GM03348 (cell line): ENCODE measurements at places on chromosomes 7 and 10.

DNA sequence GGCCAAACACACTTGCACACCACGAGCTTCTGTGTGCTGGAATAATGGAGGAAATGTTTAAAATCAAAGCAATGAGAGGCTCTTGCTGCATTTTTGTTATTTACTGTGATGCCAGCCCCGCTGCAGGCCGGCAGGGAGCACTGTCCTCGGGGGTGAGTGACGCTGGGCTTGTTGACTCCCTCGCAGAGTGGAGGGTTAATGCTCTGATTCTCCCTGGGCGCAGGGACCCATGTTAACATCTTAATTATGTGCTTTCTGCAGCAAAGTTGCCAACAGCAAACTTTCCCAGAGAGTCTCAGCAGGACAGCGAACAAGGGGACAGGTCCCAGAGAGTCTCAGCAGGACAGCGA, 22.9 kb downstream of the SCART1 start:
- DNase-seq: no peak

GRCh38 chr10:13346283-13347042, 1.6 kb downstream of the SEPHS1 start:
- peak; percentile 53 for DNase-seq

DNA sequence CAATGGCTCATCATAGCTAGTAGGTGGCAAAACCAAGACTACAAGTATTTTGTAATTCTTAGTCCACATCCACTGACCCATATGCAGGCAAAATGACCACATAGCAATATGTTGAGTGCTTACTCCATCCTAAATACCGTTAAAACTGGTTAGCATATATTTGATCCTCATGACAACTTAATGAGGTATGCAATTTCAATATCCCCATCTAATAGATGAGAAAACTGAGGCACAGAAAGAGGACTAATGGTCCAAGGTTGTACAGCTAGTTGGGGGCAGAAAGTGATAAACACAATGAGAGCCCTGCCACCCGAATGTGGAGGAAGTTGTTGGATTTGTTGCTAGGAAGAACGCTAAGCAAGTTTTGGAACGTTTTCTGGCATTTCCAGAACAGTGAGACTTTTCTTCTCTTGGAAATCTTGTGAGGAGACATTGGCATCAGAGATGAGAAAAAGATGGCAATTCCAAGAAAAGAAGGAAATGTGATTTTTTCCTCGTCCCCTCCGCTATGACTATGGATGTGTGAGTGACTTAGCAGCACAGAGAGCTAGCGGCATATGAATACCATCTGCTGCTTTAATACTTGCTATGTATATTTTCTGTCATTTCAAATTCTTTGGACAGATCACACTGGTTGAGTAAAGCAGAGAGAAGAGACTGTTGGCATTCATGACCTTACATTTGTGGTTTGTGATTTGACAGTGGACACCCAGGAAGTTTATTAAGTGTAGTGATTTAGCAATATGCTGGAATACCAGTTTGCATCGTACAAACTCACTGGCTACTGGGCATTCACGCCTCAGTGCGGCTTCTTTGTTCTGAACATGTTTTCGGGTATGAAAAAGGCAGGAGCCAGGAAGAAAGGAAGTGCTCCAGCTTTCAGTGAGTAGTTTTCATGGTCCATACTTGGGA, 51.5 kb downstream of the NRCAM start:
- DNase-seq: no peak

- no peak for DNase-seq
Observed at GRCh38 chr10:120940299-120940900, 89.2 kb downstream of the WDR11 start.

- DNase-seq: no peak
Observed at GRCh38 chr10:76127984-76128589, 696.7 kb downstream of the LRMDA start.

DNA sequence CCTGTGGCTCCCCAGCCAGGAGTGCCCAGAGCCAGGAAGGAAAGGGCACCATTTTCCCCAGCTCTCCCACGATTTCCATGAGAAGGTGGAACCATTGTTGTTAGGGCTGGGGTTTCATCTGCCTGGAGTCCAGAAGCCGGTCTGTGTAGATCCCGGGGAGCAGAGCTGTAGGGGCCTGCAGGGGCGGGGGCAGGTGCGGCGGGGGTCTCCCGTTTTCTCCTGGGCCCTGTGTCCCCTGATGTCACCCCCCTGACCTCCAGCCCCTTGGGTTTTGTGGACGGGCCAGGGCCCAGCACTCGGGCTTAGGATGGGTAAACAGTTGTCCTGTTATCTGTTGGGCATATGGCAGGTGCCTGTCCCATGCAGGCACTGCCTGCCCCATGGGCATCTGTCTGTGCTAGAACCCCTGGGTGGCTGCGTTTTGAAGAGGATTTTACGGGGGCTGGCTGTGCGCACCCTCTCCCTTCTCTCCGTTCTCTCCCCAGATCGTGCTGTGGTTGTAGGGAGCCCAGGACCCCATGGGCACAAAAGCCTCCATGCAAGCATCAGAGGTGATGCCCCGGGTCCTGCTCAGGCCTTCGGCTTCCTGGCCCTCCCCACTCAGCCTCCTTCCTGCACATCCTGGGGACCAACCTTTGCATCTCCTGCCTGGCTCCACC, 158.8 kb downstream of the WDR37 start:
- DNase-seq: no peak

DNA sequence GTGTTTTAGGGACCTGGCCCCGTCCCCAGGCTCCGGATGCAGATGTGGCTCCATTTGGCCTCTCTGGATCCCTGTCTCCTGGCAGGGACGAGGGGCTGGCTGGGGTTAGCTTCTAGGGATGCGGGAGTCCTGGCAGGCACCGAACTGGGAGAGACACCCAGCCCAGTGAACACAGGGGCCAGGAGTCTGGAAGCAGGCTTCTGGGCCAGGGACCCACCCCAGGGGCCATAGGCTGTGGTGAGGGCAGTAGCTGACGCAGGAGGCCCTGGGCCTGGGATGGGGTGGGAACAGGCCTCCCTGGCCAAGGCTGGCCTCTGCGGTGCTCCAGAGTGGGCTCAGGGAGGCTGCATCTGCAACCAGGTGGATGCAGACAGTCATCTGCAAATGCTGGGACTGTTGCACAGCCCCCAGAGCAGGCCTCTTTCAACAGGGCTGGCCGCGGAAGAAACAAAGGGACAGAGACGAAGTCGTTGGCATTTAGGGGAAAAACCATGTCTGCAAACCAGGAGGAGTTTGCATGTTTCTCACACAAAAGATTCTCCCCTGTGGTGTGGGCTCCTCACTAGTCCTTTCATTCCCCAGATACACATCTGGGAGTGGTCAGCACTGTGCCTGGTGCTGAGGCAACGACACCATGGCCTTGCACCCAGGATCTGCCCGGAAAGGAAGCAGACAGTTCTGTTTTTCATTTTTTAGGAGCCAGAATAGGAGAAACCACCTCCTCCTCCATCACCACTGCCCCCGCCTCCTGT, 36.4 kb upstream of the ZNF488 start:
- DNase-seq: no peak

GRCh38 chr7:97089771-97090170, 27.7 kb upstream of the SDHAF3 start:
- DNase-seq: no peak

DNA sequence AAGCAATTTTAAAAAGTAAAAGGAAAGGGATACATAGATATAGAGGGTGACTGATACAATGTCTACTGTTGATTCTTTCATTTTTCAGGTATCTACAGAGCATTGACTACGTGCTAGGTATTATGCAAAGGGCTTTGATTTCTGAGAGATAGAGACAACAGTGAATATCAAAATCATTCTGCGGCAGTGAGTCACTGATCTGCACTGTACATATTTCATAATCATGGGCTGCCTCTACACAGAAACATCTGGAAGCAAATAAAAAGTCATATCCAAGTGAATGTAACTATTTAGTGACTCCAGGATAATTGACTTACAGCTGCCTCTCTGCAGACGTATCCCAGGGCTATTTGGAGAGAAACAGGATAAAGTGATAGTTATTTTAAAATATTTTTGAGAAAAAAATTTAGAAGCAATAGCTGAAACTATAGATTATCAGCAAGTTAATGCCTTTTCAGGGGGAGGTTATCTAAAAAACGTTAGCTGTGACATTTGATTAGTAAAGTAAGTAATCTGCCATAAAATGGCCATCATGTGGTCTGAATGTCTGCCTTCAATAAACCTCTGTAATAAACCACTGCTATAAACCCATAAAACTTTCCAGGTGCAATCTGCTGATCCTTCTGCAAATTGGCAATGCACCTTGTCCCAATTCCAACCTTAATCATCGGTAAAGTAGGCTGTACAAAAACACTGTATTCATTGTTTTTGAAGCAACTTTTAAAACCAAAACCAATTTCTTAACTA, 43.7 kb downstream of the CPXM2 start:
- DNase-seq: peak; percentile 73

DNA sequence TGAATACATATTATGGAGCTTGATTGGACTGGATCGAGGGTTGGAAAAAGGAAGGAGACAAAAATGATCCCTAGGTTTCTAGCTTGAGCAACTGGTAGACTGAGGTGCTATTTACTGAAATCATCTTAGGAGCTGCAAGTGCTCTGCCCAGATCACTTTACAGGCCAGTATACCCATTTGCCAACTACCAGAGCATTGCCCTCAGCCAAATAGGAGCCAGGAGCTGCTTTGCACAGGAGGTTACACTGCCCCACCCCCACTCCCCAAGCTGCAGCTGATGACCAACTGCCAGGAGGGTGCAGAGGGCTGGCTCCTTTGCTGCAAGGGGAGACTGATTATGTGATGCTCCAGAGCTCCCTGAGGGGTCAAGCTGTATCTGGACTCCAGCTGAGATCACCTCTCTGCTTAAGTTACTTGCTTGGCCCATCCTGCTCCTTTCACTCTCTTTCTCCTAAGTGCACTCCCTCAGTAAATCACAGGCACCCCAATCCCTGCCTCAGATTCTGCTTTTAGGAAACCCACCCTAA, 275.4 kb downstream of the ZEB1 start:
- no peak for DNase-seq
